Osteoblast (primary cell): ENCODE measurements at places on chromosomes 11 and 22. TPM values are rescaled to one million over a fixed set of nuclear protein-coding genes. Genes with fewer than 3 reads are reported as not detected.

PAK1 gene
- 34.4 and 44.2 TPM in 2 replicates for total RNA-seq

- no peak for DNase-seq
These were observed 10.6 kb upstream of the GNB1L start for GRCh38 chr22:19865141-19865829.

DNA sequence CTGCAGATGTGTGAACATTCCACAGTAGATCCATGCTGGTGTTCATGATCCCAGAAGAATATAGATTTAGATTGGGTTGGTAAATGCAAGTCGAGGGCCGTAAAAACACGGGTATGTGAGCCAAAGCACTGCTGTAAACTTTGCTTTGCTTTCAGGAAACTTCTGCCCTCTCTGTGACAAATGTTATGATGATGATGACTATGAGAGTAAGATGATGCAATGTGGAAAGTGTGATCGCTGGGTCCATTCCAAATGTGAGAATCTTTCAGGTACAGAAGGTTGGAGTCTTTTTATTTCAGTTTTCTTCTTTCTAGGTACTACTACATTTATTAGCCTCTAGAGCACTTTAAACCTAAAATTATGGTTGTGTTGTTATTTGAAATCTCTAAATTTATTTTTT lies 36.2 kb upstream of the TTC36 start:
- no peak for DNase-seq

- DNase-seq: peak; percentile 42
These were observed 13.9 kb upstream of the KCTD17 start for GRCh38 chr22:37037669-37038068.

OR8A1 gene
- not detected in 2 replicates for total RNA-seq

- no peak for DNase-seq
These were observed 113.5 kb upstream of the IGLL5 start for GRCh38 chr22:22773979-22774604.

- DNase-seq: no peak
These were observed 408.6 kb downstream of the JRKL start for GRCh38 chr11:96798445-96798844.

OR6A2 gene
- total RNA-seq: 0.36 and 0.59 TPM in 2 replicates

ABTB2 gene
- 5.1 and 5.9 TPM in 2 replicates for total RNA-seq

DNA sequence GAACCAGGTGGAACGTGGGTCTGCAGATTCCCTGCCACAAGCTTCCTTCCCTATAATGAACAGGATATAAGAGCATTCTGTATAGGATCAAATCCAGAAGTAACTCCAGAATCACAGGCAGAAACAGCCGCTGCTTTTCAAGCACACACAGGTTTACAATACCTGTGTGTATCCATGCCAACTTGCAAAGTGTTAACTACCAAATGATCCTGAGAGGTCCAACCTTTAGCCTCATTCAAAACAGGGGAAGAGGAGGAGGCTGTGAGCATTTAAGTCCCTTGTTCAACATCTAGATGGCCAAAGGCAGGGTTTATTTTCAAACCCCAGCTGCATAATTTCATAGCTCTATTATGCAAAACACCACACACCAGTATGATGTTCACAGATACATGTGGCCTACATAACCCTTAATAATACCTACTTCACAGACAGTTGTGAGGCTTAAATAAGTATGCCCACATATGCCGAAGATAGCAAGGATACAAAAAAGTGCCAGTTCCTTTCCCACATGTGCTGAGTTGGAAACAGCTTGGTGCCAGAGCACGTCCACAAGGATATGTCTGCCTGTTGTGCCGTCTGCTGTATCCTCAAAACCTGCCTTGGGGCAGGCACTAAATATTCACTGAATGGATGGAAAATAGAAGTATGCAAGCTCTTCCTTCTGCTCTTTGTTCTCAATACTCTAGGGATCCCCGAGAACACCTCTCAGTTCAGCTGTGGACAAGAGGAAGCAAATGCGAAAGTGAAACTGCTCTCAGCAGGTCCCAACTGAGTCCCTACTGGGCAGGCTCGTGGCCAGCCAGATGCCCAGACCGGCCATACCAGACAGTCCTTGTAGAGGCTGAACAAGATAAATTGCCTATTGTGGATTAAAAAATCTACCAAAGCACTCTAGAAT lies 66.8 kb downstream of the LARGE1 start:
- peak; percentile 95 for DNase-seq

DNA sequence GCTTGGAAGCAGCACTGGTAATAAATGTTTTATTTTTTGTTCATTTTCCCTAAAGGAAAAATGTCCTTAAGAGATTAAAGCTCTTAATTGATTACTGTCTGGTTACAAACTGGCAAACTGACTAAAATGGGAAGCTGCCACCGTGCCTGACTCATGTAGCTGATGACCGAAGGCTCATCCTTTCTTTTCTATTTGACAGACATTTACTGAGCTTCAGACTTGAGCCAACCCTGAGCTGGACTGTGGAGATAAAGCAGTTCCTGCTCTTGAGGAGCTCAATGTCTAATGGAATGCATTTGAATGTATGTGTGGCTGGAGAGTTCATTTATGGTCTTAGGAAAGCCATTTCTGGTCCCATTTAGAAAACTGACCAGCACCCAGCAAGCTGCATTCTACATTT lies 91.3 kb downstream of the RNF169 start:
- DNase-seq: peak; percentile 68

DNA sequence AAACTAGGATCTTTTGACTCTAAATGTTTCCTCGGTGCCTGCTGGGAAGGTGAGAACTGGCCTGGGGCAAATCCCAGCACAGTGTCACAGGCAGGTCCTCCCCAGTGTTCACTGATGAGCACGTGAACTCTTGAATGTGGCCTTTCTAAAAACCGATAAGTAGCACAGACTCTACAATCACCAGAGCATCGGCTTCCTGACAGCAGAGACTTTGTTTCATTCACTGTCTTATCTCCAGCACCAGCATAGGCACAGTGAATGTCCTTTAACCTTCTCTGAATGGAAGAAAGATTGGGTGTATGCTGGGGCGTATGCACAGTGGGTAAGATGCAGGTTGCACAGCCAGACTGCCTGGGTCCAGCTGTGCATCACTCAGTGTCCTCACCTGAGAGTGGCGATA lies 59.3 kb upstream of the EIF3D start:
- peak; percentile 29 for DNase-seq

- no peak for DNase-seq
These were observed 2.0 kb downstream of the FREY1 start for GRCh38 chr11:45905095-45905494.

FGF3 gene
- total RNA-seq: not detected in 2 replicates

TTC36 gene
- 1.1 and 1.2 TPM in 2 replicates for total RNA-seq

GRCh38 chr11:17986711-17987220 lies 26.1 kb downstream of the SERGEF start:
- no peak for DNase-seq
